ENCODE measurements at places on chromosomes 16 and 17.

DNA sequence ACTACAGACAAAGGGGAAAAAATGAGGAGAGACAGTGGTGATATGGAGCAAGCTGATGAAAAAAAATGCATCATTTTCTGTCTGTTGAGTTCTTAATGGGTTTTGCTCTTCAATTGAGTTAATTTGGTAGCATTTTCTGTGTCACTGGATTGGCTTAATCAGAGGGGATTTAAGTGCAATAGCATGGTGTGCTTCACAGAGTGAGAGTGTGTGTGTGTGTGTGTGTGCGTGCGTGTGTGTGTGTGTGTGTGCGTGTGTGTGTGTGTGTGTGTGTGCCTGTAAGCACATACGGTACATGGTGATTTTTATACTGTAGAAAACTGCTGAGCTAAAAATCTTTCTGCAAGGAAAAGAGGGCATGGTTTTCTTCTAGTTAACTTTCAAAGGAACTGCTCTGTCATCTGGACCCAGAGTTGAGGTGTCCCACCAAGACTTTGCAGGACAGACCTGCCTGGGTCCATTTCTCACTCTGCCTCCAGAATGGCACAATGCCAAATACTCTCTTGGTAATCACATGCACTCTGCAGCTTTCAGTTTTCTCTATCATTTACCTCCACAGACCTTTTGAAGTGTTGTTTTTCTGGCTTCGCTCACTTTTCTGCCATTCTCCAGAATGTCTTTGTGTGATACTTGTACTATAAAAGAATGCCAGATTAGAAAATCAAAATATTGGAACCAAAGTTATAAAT lies 952.6 kb upstream of the SOX9 start:
- no peak for DNase-seq

- no peak for DNase-seq
Measured at GRCh38 chr17:74773871-74774286, 2.3 kb downstream of the NAT9 start.

DNA sequence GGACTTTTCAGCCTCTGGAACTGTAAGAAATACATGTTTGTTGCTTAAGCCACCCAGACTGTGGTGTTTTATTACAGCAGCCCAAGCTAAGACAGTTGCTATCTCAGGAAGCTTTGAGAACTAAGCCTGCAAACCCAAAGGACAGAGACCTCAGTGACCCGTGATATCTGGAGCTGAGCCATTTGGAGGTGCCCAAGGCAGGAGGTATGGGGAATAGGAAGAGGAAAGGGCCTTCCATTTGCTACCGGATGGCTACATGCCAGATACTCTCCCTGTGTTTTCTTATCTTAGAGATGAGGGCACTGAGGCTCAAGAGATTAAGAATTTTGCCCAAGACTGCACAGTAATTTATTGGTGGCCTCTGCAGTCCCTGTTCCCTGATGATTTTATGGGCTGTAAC lies 622.1 kb upstream of the CDH5 start:
- DNase-seq, result no peak

GRCh38 chr17:21298056-21298982 lies 13.8 kb downstream of the MAP2K3 start:
- DNase-seq, result no peak

DNA sequence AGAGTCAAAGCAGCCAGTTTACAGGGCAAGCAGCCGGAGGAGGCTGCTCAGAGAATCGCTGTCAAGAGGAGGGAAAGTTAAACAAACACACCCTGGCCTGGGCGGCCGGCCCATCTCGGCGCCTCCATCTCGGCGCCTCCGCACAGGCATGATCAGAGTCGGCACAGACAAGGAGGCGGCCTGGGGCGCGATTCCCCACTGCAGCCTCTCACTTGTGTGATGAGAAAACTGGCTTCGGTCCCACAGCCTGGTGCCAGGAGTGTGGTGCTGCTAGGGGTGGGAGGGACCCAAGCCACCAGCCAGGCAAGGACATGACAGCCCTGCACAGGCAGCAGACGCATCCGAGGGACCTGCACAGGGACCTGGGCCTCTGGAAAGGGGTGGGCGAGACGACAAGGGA lies 17.7 kb downstream of the SLC38A10 start:
- DNase-seq, result no peak

DNA sequence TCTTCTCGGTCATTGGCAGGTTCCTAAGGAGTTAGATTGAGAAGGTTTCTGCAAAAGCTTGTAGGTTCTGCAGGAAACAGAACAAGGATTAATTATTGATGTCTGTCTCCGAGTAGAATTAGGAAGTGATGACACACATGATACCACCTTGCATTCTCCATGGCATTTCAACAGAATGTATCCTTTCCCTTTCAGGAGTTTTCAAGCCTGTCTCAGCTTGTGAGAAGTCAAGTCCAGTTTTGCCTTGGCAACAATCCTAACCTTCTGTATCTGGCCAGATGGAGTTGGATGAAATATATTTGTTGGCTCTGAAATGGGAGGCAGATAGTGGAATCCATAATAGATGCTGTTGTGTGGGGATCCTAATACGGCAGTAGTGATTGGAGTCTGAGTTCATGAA lies 235.5 kb downstream of the SHISA9 start:
- DNase-seq, result no peak

GRCh38 chr16:4404967-4405696 lies 11.3 kb downstream of the CORO7 start:
- no peak for DNase-seq

All from A549 (cell line).